ENCODE measurements at places on chromosomes 5 and 9. TPM values are rescaled to one million over a fixed set of nuclear protein-coding genes. Genes with fewer than 3 reads are reported as not detected.
A peak's percentile ranks its signal among the peaks of the same experiment; 100 is the strongest.

- peaks cover 20% of the 10 kb centered on the region for H3K4me1 ChIP-seq
- H3K36me3 ChIP-seq: no peaks in the 10 kb centered on the region
- no peak overlapping the region for H3K27ac ChIP-seq
- peak; percentile 68 for DNase-seq
- H3K4me3 ChIP-seq: no peak overlapping the region
Measured at GRCh38 chr9:129320575-129321285, 142.7 kb upstream of the IER5L start.

- H3K27ac ChIP-seq: no peak overlapping the region
- H3K4me1 ChIP-seq: no peaks in the 10 kb centered on the region
- H3K36me3 ChIP-seq: no peaks in the 10 kb centered on the region
- no peak overlapping the region for H3K4me3 ChIP-seq
Measured at GRCh38 chr5:35324201-35324600, 93.9 kb upstream of the PRLR start.

DNA sequence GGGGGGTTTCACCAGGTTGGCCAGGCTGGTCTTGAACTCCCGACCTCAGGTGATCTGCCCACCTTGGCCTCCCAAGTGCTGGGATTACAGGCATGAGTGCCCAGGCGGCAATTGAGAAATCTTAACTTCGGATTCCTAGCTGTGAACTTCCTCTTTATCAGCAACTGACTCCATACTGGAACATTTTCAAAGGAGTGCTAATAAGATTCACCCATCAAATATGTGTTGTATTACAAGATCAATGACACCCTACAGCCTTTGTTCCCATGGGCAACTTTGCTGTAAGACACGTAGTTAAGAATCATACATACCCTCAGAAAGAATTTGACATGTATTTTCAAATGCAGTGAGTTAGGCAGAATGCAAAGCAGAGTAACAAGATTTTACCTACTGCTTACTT is 23.1 kb upstream of the ACOT12 start:
- no peak overlapping the region for H3K27ac ChIP-seq
- H3K36me3 ChIP-seq: no peaks in the 10 kb centered on the region
- DNase-seq: no peak
- H3K27me3 ChIP-seq: no peaks in the 10 kb centered on the region
- H3K4me3 ChIP-seq: no peak overlapping the region

SPINK5 gene
- not detected for total RNA-seq

SMIM15 gene
- 37.7 TPM for total RNA-seq

GABRA6 gene
- not detected for total RNA-seq

GRCh38 chr5:95848701-95849100 is 26.2 kb upstream of the GLRX start:
- no peak overlapping the region for H3K27ac ChIP-seq
- H3K36me3 ChIP-seq: no peaks in the 10 kb centered on the region
- DNase-seq: no peak

DNA sequence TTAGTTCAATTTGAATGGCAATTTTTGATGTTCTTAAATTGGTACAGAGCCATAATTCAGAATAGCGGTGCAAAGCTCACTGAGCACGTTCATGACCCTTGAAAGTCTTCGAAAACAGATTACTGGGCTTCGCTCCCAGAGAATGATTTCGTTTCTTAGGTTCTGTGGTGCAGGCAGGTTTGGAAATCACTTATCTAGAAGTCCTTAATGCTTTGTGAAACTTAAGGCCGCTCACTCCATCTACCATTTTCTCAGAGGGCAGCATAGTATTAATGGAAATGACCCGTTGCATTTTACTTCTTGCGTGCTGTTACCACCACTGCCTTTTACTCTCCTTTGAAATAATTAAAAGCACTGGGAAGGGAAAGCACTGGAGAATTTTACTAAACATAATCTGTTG is 2.9 kb upstream of the MAT2B start:
- peak overlapping the region; percentile 75 for H3K4me3 ChIP-seq
- no peaks in the 10 kb centered on the region for H3K36me3 ChIP-seq
- H3K4me1 ChIP-seq: peaks cover 13% of the 10 kb centered on the region
- H3K27me3 ChIP-seq: no peaks in the 10 kb centered on the region
- DNase-seq: no peak
- peak overlapping the region; percentile 90 for H3K27ac ChIP-seq

SPINK6 gene
- total RNA-seq: not detected

PCDHB4 gene
- total RNA-seq: not detected

KCTD16 gene
- 0.14 TPM for total RNA-seq

IFNA21 gene
- total RNA-seq: not detected

GRCh38 chr5:110916381-110917049 is 155.0 kb upstream of the TSLP start:
- no peak overlapping the region for H3K27ac ChIP-seq
- H3K27me3 ChIP-seq: no peaks in the 10 kb centered on the region
- H3K36me3 ChIP-seq: no peaks in the 10 kb centered on the region
- H3K4me1 ChIP-seq: no peaks in the 10 kb centered on the region
- DNase-seq: no peak
- no peak overlapping the region for H3K4me3 ChIP-seq

GMCL2 gene
- not detected for total RNA-seq

DNA sequence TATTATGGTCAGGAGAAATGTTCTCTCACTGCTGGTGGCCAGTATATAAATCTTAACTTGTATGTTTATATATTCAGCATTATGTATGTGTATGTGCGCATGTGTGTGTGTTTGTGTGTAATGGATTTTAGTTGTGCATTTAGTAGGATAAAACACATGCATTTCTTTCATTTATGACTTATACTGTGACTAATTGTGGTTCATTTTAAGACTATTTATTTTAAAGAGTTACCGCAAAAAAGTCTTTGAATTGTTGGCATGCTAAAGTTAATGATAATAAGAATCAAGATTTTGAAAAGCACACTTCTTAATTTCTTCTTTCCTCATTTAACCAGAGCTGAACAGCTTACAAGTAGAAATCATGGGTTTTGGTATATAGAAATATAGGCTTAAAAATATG is 60.9 kb downstream of the RAI14 start:
- H3K36me3 ChIP-seq: no peaks in the 10 kb centered on the region
- no peaks in the 10 kb centered on the region for H3K4me1 ChIP-seq
- DNase-seq: no peak
- H3K27ac ChIP-seq: no peak overlapping the region
- H3K27me3 ChIP-seq: no peaks in the 10 kb centered on the region
- no peak overlapping the region for H3K4me3 ChIP-seq

DNA sequence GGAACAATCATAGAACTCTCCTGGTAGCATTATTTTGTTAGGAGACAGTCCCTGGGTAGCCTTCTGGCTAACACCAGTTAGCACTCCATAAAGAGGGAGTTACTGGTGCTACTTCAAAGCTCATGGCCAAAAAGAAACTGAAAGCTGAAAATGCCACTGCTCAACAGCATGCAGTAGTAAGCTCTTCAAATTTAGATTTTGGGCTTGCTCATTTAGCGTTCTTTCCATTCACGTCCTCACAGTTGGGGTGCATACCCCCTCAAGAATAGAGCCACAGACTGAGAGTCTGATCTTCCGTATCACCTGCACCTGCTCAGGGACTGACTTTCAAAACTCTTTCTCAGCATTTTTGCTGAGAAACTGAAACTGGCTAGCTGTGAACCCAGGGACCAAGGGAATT is 24.7 kb downstream of the NTRK2 start:
- DNase-seq: no peak
- no peaks in the 10 kb centered on the region for H3K4me1 ChIP-seq
- H3K36me3 ChIP-seq: no peaks in the 10 kb centered on the region
- H3K27me3 ChIP-seq: no peaks in the 10 kb centered on the region
- no peak overlapping the region for H3K27ac ChIP-seq
- no peak overlapping the region for H3K4me3 ChIP-seq

DNA sequence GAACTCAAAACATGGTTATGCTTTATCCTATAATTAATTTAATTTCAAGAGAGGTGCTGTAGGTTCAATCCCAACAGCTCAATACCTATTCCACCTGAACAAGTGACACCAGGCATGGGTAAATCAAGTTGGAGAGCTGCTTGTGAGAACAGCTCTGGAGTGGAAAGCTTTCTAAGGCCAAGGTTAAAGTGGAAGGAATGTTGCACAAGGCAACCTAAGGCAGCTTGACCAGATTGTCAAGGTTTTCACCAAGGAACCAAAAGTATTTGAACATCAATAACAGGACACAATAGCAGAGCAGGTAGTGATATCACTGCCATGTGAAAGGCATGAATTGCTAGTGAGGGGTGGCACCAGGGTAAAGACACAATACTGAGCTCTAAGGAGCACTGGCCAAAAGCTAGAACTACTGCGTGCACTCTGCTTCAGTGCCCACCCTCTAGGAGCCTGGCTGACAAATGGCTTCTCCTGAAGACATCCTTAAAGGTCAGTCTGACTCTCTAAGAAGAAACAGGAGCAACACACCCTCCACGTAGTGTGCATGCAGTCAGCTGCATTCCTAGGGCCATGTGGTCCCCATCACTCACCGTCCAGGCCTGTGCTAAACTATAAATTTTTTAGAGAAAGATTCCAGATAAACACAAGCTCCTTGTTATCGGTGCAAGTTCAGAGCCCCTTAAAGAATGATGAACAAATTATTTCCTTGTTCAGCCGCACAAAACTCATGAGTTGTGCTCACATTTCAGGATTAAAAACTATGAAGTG is 677.7 kb upstream of the KLF4 start:
- H3K27me3 ChIP-seq: no peaks in the 10 kb centered on the region
- no peak overlapping the region for H3K27ac ChIP-seq
- H3K36me3 ChIP-seq: no peaks in the 10 kb centered on the region
- DNase-seq: no peak
- H3K4me1 ChIP-seq: no peaks in the 10 kb centered on the region

- H3K4me3 ChIP-seq: no peak overlapping the region
- H3K36me3 ChIP-seq: no peaks in the 10 kb centered on the region
- no peak for DNase-seq
- H3K27me3 ChIP-seq: no peaks in the 10 kb centered on the region
Measured at GRCh38 chr5:124844371-124844920, 98.0 kb upstream of the ZNF608 start.

All from CD4-positive, alpha-beta memory T cell (primary cell).